ENCODE measurements at places on chromosomes 3 and 15. TPM values are rescaled to one million over a fixed set of nuclear protein-coding genes. Genes with fewer than 3 reads are reported as not detected.

Gene USP50
- total RNA-seq: 0.20 TPM

Gene TXNRD3
- 6.4 TPM for total RNA-seq

Gene LCMT2
- 7.5 TPM for total RNA-seq

Gene RBPMS2
- total RNA-seq: 41.3 TPM

Gene DGKG
- 7.3 TPM for total RNA-seq

Gene GXYLT2
- 12.1 TPM for total RNA-seq

Gene STAC
- 11.9 TPM for total RNA-seq

Gene P2RY12
- total RNA-seq: 7.6 TPM

Gene IMP3
- total RNA-seq: 66.3 TPM

Gene SPRED1
- total RNA-seq: 37.8 TPM

Gene CILP
- total RNA-seq: 19.2 TPM

Gene LCTL
- total RNA-seq: not detected

Gene CORO2B
- total RNA-seq: 2.9 TPM

Gene GUCA1C
- not detected for total RNA-seq

Data from mucosa of gallbladder (tissue), 1 donor.